Activated naive CD8-positive, alpha-beta T cell treated with anti-CD3 and anti-CD28 coated beads for 36 hours (primary cell): ENCODE measurements at places on chromosomes 2 and 18.

DNA sequence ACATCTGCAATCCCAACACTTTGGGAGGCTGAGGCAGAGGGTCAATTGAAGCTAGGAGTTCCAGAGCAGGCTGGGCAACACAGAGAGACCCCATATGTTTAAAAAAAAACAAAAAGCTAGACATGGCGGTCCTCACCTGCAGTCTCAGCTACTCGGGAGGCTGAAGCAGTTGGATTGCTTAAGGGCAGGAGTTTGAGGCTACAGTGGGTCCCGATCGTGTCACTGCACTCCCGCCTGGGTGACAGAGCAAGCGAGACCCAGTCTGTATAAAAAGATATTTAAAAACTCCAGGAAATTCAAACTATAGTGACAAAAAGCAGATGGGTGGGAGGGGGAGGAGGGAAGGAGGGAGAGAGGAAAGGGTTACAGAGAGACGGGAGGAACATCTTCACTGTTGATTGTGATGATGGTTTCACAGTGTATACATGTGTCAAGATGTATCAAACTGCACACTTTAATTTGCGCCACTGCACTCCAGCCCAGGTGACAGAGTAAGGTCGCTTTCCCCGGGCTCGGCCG, 942 bp upstream of the ZNF236 start:
- DNase-seq: no peak

DNA sequence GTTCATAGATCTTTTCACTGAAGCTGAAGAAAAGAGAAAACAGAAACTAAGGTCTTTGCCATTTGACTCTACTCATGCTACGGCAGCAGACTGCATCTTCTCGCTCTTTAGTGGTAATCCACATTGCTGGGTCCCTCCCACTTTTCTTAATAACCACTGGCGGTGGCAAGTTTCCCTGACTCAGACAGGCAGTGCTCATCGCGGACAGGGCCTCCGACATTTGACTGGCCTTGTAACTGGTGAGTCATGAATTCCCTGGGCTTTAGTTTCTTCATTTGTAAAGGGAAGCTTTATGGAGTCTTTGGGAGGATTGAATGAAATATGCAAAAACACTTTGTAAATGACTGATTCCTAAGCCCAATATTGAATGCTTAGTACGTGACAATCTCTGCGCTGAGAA, 238.2 kb upstream of the RBBP8 start:
- no peak for DNase-seq

GRCh38 chr2:16716944-16717343, 51.3 kb upstream of the CYRIA start:
- DNase-seq: no peak

DNA sequence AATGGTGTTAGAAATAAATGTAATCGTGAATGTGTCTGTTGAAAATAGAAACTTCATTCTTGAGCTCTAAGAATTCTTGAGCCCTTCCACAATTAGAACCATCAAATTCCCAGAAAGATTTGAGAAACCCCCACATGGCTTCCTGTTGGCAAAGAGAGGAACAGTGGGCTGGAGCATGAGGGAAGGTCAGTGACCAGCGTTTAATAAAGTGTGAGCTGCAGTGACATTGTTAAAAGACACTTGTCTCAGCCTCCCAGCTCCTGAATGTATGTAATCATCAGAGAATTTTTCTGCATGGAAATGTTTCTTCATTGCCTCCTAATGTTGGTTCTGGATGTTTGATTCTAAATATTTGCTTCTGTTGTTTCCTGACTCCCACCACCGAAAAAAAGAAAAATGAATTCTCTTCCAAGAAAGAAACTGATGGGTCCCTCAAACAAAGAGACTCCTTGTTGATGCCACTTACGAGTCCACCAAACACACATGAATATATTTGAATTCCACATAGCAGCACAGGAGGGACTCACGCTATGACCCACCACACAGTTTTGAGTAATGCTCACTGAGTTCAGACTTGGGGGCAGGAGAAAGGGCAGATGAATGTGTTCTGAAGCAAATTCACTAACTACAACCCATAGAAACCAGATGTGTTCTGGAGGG, 225.1 kb upstream of the KLHL29 start:
- no peak for DNase-seq

DNA sequence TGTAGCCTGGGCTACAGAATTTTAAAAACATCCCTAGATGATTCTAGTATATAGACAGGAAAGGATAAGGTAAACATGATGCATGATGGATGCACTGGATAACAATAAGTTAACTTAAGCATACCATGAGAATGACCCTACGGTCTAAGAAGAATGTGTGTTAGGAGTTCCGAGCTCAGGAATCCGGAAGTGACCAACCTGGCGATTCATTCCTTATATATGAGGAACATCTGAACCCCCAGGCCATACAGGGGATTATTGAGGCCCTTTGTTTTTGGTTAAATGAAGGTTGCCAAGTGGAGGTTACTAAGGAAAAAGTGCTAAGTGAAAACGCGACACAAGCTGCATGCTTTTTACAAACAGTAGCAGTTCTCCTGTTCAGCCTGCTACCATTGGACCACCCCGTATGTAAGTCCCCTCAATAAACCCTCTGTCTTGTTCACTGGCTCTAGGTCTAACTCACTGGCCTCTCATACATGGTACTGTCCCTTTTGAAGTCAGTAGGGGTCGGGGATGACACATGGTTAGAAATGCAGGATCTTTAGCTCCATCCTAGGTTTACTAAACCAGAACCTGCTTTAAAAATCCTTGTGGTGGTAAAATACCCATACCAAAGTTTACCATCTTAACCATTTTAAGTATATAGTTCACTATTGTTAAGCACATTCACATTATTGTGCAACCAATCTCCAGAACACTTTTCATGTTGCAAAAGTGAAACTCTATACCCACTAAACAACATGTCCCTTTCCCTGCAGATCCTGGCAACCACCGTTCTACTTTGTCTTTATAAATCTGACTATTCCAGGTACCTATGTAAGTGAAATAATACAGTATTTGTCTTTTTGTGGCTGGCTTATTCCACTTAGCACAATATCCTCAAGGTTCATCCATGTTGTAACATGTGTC, 111.0 kb upstream of the MAP4K3 start:
- DNase-seq: no peak

DNA sequence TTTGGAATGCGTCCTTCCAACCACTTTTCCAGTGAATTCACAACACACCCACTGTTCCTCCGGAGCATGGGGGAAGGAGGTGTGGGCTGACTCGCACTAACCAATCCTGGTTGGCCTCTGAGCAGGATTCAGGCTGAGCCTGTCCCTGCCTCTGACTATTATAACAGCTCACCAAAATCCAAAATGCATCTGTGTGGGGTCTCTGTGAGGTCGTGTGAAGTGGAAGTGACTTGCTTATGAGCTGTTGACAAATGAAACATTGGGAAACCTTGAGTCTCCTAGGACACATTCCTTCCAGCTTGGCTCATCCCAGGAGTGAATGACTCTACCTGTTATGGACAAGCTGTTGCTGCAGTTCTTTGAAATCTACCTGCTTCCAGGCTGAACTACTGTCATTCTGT, 1.5 kb downstream of the CIDEA start:
- no peak for DNase-seq

DNA sequence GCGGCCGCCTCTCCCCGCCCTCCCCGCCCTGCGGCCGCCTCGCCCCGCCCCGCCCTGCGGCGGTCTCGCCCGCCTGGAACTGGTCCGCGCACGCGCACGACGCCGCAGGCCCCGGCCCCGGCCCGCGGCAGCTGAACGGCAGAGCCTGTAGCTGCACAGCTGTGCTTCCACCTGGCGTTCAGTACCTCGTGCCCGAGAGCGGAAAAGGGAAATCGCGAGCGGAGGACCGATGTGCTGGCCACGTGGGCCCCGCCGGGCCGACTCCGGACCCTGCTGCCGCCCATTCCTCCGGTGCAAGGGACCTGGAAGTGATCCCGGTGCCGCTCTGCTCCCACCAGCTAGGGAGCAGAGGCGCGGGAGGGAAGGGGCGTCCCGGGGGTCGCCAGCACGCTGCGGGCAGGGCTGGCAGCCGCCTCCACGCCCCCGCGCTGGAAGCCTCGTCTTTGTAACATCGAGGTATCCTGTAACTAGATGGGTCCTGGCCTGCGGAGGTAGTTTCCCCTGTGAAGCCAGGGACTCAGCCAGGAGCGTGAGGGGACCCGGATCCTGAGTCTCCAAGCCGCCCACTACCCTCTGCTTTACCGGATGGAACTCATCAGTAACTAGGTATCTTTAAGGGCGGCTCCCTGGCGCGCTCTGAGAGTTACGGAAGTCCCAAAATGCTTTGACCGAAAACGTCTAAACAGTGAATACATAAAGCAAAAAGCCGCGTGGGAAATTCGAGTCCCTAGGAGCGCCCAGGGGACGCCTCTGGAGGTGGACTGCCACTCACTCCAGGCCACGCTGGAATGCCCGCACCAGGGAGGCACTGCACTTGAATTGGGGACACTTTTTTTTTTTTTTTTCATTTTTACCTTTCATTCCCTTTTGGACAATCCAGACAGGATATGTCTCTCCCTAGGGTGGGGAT, 704 bp upstream of the ODC1 start:
- peak; percentile 98 for DNase-seq

DNA sequence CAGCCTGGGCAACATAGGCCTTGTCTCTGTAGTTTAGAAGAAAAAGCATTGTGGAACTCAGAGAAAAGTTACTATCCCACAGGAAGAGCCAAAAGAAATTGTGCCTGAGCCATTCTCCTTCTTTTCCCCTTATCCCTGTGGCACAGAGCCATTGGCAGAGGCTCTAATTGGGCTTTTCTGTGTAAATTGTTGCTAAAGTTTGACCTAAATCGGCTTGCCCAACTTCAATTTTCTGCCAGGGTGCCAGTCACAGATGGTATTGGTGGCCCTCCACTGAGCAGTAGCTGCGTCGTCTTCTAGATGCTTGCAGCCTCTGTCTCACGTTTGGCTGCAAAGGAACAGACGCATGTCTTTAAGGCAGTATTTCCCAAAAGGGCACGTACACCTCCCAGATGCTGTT, 30.3 kb downstream of the ZNF532 start:
- no peak for DNase-seq

GRCh38 chr2:28004086-28004485, 113.6 kb downstream of the BABAM2 start:
- peak; percentile 7 for DNase-seq

- DNase-seq: no peak
Observed at GRCh38 chr18:75198036-75198435, 10.9 kb downstream of the PTGR3 start.

- DNase-seq: peak; percentile 72
Observed at GRCh38 chr2:111168528-111169239, 48.0 kb downstream of the BCL2L11 start.

- no peak for DNase-seq
Observed at GRCh38 chr2:216557820-216558219, 59.2 kb downstream of the RPL37A start.

DNA sequence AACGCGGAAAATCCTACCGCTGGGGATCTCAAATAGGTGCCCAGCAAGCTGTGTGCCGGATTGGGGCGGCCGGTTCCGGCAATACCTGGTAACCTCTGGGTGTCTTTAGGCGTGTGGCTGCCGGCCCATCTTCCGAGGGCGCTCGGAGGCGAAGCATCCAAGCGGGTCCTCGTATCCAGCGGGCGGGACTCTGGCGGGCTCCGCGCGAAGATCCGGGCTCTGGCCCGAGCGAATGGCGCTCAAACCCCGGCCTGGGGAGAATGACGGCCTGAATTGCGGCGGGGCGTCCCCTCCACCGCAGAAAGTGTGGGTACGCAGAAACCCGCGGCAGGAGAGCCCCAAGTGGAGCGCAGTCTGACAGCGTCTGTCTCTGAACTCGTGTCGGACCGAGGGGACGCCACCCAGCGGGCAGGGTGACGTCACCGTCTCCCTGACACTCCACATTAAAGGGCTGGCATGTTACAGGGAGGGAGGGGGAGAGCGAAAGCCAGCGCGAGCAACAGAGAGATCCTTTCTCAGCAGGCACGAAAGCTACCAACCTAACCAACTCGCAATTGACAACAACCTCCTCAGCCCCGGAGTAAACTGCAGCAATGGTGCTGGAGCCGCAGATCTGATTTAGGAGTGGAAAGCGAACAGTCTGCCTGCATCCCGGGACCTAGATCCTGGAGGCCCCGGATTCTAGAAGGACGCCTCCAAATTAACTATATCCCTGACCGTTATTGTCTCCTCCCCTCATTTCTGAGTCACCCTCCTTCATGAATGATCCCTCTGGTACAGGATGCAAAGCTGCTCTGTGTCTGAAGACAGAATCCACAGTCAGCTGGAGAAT, at the start of gene SKOR2:
Gene SKOR2 (minus strand): TSS at position 372 of the 832 bp plus-strand sequence. CDS start 2,477 bp downstream, outside the sequence.
- no peak for DNase-seq

DNA sequence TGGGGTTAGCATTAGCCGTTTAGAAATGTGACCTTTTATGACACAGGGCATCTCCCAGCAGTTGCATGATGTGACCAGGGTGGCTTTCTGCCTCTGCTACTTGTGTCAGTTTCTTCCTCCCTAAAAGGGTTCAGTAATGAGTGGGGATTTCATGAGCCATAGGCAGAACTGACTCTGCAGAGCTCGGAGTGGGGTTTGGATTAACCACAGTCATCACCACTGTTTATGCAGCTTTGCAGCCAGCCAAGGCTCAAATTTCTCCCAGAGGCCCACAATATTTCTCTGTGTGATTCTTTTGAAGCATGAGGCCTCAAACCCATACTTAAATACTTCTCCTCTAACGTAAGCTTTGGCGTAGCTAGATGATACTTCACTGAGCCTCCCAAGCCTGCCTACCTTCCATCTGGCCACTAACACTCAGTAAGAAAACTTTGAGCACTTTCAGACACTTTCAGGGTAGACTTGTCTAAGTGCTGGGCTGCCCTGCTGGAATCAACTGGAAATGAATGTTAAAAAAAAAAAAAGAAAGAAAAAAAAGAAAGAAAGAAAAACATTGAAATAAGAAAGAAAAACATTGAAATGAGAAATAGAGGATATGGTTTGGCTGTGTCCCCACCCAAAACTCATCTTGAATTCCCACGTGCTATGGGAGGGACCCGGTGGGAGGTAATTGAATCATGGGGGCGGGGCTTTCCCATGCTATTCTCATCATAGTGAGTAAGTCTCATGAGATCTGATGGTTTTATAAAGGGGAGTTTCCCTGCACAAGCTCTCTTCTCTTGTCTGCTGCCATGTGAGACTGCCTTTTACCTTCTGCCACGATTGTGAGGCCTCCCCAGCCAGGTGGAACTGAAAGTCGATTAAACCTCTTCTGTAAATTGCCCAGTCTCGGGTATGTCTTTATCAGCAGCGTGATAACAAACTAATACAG, 11.5 kb upstream of the LAPTM4A start:
- no peak for DNase-seq

GRCh38 chr2:54586494-54586893, 130.4 kb downstream of the SPTBN1 start:
- DNase-seq: no peak

DNA sequence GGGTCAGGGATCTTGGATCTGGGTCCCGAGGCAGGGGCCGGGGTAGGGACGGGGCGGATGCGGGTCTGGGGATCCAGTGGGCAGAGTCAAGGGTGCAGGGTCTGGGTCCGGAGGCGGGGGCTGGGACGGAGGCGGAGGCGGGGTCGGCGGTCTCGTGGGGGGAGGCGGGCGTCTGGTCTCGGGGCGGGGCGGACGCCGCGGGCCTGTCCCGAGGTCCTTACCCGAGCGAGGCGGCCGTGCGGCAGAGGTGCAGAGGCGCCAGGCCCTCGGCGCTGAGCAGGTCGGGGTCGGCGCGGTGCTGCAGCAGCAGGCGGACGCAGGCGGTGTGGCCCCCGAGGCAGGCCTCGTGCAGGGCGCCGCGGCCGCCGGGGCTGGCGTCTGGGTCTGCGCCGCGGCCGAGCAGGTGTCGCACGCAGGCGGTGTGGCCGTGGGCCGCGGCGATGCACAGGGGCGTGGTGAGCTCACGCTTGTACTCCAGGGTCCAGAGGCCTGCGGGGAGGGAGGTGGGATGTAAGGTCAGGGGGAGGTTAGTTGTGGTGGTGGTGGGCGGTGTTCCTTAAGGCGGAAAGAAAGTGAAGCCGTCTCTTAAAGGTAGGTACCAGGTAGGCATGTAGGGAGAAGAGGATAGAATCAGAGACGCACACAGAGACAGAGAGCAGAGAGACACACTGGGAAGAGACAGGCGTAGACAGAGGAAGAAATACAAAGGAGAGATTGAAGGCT, 26.6 kb downstream of the ASB18 start:
- DNase-seq: no peak
